Mesothelial cell of epicardium (in vitro differentiated cells): ENCODE measurements at places on chromosomes 16 and 17. TPM values are rescaled to one million over a fixed set of nuclear protein-coding genes. Genes with fewer than 3 reads are reported as not detected.

Gene PRAC2
- 7.3 to 8.5 TPM (median 7.9 TPM) in 3 replicates for total RNA-seq

Gene PLK1
- total RNA-seq = 22.3 to 24.2 TPM (median 23.8 TPM) in 3 replicates

Gene VAT1L
- total RNA-seq = 6.3 to 8.0 TPM (median 6.8 TPM) in 3 replicates

Gene NUPR1
- total RNA-seq = 12.3 to 13.9 TPM (median 13.3 TPM) in 3 replicates

Gene CHD9NB
- total RNA-seq = 0.29 to 0.44 TPM (median 0.43 TPM) in 3 replicates

Gene MRTFB
- 74.7 to 77.5 TPM (median 75.6 TPM) in 3 replicates for total RNA-seq

Gene TMIGD1
- not detected in 3 replicates for total RNA-seq

Gene TLCD3B
- 0.55 to 1.1 TPM (median 0.72 TPM) in 3 replicates for total RNA-seq

Gene KIFC3
- 33.3 to 38.7 TPM (median 35.3 TPM) in 3 replicates for total RNA-seq

Gene FBXL16
- 0.18 to 0.85 TPM (median 0.23 TPM) in 3 replicates for total RNA-seq

Gene ANKRD40CL
- total RNA-seq = not detected in 3 replicates

Gene CRYBA1
- not detected in 3 replicates for total RNA-seq

Gene RPUSD1
- 21.5 to 23.0 TPM (median 21.9 TPM) in 3 replicates for total RNA-seq

Gene SLC13A2
- total RNA-seq = not detected in 3 replicates

Gene CD300LB
- total RNA-seq = not detected in 3 replicates

Gene FOXL1
- 2.5 to 3.2 TPM (median 2.5 TPM) in 3 replicates for total RNA-seq

Gene PIMREG
- total RNA-seq = 12.1 to 13.9 TPM (median 12.2 TPM) in 3 replicates

Gene CRK
- total RNA-seq = 38.2 to 41.9 TPM (median 41.3 TPM) in 3 replicates

Gene MEIOB
- total RNA-seq = not detected in 3 replicates
